ENCODE measurements at places on chromosomes 11 and 22.
A peak's percentile ranks its signal among the peaks of the same experiment; 100 is the strongest.

DNA sequence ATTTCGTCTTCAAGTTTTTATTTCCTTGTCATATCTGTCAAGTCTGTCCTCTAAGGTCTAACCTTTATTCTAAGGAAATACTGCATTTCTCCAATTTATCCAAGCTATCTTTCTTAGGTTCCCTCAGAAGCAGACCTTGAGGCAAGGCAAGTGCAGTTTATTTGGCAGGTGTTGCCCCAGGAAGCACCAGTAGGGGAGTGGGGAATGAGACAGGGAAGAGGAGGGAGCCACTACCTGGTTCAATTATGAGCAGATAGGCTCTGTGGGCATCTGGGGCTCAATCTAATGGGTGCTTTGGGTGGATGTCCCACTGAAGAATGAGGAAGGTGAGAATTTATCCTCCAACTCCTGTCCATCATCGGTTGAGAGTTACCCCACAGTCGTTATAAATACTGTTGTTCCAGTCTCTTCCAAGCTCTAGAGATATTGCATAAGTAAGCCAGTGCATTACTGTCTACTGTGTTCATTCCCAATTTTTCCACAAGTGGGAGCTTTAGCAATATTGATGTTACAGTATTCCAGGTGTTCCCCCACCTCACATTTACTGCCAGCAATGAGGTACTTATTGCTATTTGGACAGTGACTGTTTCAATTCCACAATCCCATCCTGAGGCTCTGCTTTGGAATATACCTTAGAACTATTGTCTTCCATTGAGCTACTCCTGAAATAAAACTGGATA lies 154.9 kb upstream of the CEP126 start:
- no peak for DNase-seq

- DNase-seq: peak; percentile 92
Observed at GRCh38 chr22:42369250-42370041, 62.8 kb downstream of the NFAM1 start.

DNA sequence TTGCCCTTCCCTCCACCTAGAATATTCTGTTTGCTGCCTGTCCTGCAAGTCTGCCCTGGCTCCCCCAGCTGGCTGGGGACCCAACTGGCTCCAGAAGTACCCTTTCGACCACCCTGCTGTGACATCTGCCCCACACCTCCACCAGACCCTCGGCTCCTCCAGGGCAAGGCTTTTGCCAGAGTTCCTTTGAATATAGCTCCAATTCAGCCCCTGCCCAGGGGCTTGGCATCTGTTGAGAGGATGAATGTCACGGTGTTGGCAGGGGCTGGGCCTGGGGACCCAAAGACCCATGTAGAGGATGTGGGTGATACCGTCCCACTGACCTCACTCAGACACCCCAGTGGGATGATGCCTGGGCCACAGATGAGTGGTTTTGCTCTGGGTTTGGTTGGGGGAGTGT lies 4.0 kb downstream of the NLRP6 start:
- no peak for DNase-seq

GRCh38 chr11:116336540-116336939 lies 436.2 kb downstream of the BUD13 start:
- DNase-seq: no peak

DNA sequence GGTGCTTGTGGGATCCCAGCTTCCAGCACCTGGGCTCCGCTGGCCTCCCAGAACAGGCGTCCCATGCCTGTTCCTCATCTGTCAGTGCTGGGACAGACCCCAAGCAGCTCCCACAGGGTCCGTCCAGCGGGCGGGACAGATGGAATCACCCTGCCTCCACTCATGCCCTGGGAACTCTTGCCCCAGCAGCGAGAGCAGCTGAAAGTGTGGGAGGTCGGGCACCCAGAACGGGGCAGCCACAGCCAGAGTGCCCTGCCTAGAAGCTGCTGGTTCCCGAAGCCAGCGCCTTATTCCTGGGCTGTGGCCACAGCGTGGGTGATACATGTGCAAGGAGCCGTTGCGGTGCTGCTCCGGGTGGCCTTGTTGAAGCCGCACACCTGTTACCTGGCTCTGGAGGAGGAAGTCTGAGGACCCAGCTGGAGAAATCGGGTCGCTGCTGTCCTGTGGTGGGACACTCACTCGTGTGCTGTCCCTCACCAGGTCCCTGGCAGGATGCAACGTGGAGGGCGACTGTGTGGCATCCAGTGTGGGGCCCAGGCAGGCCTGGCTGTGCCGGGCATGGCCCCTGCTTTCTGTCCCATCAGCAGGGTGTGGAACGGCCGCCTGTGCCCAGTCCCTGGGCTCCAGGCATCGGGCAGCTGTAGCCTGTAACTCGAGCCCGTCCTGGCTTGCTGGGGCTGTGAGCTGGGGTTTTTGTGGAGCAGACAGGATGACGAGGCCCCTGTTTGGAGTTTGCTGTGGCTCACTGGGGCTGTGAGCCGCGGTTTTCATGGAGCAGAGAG lies 16.2 kb downstream of the GRAMD4 start:
- DNase-seq: no peak

DNA sequence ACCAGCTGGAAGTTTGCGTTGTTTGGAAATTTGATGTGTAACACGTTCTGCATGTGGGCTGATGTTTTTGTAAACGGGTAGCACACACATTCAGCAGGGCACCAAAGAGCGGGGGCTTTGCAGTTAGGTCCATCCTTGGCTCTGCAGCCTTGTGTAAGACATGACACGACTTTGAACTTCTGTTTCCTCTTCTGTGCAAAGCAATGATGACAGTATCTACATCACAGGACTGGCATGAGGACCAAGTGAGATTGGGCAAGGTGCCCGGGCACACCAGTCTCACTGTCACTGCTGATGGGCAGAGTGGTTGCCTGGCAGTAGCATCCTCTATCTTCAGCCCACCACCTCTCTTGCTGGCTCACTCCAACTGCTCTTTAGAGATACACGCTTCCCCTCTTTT lies 3.3 kb downstream of the TCN2 start:
- DNase-seq: peak; percentile 70

DNA sequence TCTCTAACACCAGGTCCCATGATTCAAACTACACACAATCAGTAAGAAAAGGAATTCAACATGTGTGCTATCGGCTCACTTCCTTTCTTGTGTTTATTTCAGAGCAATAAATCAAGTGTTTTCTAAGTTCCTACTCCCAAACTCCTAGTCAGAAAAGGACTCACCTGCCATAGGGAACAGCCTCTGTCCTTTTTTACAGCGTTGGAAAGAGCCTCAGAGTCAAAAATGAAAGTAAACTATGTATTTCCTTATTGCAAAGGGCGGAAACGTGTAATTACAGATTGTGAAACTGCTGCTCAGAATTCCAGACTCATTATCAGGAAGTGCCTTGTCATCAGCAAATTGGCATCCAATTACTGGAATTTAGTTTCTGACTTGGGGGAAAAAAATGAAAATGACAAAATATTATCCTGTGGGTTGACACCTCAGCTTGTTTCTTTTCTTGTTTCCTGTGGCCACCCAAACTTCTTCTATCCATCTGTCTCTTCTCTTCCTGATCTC lies at the start of gene CASP4:
CASP4 (minus strand) TSS at position 220 of the 501 bp plus-strand sequence; CDS start at position 171, 49 bp downstream.
- peak; percentile 54 for DNase-seq

GRCh38 chr22:29833392-29833965 lies 4.6 kb downstream of the ASCC2 start:
- no peak for DNase-seq

GRCh38 chr22:43273902-43274484 lies 69.2 kb downstream of the SCUBE1 start:
- peak; percentile 40 for DNase-seq

- DNase-seq: no peak
Observed at GRCh38 chr11:44611088-44611487, 45.6 kb downstream of the CD82 start.

- no peak for DNase-seq
Observed at GRCh38 chr11:76085270-76085669, 121.0 kb downstream of the WNT11 start.

DNA sequence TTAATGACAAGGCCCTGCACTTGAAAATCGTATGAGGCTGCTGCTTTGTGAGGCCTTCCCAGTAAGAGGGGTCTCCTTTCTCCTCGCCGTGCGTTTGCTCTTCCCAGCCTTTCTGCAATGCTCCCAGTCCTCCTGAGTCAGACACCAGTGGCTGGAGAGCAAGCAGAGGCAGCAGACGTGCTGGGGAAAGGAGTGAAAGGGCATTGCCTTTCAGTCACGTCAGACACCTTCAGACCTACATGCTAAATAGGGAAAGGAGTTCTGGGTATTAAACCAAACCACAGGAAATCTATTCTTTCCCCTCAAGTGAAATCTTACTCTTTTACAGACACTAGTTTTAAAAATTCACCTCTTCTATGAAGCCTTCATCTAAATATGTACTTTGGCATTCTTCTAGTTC lies 274.8 kb downstream of the NTM start:
- DNase-seq: no peak

GRCh38 chr22:31945443-31945855 lies 1.1 kb downstream of the YWHAH start:
- DNase-seq: peak; percentile 38

GRCh38 chr11:24234822-24235508 lies 261.9 kb upstream of the LUZP2 start:
- no peak for DNase-seq

- DNase-seq: no peak
Observed at GRCh38 chr11:17735818-17736578, 1.4 kb downstream of the KCNC1 start.

DNA sequence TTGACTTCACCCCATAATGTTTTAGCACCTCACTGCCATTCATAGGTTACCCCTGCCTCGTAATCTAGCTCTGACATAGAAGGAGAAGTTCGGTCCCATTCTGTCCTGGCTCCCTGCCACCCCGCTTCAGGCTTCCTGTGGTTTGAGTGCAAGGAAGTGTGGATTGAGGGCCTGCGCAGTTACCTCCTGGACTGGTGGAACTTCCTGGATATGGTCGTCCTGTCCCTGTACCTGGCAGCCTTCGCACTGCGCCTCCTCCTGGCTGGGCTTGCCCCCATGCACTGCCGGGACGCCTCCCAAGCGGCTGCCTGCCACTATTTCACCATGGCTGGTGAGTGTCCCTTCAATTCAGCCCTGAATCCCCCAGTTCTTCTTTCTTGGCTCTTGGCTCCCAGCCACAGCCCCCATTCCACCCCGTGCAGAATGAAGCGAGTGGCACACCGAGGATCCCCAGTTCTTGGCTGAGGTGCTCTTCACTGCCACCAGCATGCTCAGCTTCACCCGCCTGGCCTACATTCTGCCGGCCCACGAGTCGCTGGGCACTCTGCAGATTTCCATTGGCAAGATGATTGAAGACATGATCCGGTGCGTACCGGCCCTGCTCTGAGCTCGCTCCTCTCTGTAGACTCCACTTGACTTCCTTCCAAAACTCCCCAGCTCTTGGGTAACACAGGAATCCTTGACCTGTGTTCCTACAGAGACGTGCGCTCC lies 15.4 kb downstream of the ART5 start:
- DNase-seq: no peak

GRCh38 chr11:67053896-67054329 lies 2.7 kb upstream of the RHOD start:
- no peak for DNase-seq

DNA sequence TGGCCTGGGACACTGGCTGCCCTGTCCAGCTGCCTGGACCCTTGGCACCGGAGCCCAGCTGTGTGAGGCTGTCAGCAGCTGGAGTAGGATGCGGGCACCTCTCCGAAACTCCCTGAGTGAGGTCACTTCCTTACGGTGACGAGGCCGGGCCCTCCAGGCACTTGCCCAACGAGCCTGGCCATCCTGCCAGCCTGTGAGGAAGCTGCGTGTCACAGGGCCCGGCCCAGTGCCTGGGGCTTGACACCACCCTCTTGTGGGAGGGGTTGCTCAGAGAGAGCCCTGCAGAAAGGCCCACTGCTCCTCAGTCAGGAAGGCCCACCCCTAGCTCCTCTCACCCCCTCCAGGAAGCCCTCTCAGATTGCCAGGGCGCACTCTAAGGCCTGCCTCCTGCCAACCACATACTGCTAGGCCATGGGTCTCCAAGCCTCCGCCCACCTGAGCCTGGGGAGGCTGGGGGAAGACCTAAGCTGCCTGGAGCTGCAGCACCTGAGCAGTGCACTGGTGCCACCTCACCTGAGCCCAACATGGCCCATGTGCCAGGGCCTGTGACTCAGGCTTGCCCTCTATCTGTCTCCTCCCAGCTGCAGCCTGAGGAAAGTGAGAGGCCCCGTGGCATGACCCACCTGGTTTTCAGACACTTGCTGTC lies 4.3 kb upstream of the PHLDA2 start:
- DNase-seq: peak; percentile 69

DNA sequence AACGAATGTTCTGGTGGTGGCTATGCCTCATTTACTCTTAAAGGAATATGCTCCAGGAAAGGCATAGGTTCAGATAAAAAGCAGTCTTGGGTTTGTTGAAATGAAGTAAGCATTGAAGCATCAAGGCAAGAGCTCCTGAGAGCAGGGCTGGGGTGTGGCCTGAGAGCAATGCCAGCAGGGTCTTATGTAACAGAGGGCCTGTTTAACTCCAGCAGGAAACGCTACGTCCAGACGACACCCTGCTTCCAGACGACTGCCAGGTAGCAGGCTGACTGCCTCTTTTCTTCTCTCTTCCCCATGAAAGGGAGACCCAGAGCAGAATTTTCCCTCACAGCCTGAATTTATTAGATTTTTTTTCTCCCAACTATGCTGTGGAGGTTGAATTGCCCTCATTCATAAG lies 127.2 kb upstream of the SLC5A12 start:
- no peak for DNase-seq

DNA sequence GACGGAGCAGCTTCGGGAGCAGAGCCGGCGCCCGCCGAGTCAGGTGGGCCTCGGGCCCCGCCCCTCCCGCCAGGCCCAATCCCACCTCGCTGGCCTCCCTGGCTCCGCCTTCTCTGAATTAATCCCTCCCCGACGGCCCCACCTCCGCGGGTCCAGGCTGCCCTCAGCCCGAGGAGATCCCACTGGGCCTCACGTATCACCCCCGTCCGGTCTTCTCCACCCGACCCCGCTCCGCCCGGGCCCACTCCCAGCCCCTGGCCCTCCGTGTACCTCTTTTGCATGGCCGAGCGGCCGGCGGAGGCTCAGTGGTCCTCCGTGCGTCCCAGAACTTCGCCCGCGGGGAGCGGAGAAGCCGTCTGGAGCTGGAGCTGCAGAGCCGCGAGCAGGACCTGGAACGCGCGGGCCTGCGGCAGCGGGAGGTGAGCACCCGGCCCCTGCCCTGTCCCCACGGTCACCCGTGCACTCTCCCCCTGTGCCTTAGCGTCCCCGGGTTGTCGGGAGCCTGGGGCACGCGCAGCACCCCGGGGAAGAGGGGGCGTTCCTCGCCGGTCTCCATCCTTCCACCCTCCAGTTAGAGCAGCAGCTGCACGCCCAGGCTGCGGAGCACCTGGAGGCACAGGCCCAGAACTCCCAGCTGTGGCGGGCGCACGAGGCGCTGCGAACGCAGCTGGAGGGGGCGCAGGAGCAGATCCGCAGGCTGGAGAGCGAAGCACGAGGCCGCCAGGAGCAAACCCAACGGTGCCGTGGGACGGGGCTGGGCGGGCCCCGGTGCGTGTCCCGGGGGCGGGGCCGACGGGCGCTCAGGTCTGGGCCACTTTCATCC lies 2.2 kb upstream of the CD151 start:
- DNase-seq: peak; percentile 71

DNA sequence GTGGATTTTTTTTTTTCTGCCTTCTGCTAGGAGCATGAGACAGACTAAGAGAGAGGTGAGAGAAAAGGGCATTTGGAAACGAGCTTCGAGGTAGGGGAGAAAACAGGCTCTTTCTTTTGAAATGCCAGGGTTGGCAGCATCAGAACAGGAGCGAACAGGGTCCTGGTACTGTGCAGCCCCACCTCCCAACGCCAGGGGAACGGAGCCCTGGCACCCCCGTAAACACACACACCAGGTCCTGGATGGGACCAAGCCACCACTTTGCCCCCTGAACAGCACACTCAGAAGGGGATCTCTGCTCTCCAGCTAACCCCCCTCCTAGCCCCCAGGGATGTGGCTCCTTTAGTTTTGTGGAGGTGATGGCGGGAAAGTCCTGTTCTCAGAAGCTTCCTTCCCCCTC lies 127.1 kb downstream of the CTTN start:
- no peak for DNase-seq
